ENCODE measurements at places on chromosomes 2 and 18. TPM values are rescaled to one million over a fixed set of nuclear protein-coding genes. Genes with fewer than 3 reads are reported as not detected.

DNA sequence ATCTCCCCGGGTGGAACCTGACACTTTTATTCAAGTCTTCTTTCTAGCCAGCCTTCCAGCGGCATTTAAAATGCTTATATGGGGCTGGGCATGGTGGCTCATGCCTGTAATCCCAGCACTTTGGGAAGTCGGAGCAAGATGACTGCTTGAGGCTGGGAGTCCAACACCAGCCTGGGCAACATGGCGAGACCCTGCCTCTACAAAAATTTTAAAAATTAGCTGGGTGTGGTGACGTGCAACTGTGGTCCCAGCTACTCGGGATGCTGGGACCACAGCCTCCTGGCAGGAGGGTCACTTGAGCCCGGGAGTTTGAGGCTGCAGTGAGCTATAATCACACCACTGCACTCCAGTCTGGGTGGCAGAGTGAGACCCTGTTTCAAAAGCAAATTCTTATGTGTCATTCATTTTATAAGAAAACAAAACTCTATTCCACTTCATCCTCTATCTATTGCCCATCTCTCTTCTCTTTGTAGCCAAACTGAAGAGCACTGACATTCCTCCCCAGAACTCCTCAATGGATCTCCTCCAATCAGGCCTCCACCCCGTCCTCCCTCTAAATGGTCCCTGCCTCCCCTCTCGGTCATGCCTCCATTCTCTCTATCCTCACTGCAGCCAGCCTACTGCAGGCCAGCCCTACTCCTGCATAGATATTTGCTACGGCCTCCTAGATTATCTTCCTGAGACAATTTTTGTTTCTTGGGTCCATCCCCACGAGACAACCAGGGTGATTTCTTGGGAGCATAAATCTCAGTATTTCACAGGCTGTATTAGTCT, 18.0 kb upstream of the RHOB start:
- peaks cover 25% of the 10 kb centered on the region for H3K4me1 ChIP-seq
- no peak overlapping the region for H3K27ac ChIP-seq
- no peaks in the 10 kb centered on the region for H3K36me3 ChIP-seq
- no peak overlapping the region for H3K4me3 ChIP-seq
- H3K27me3 ChIP-seq = no peaks in the 10 kb centered on the region

GRCh38 chr2:223019987-223020717, 31.8 kb upstream of the KCNE4 start:
- no peak overlapping the region for H3K4me3 ChIP-seq
- H3K27ac ChIP-seq = no peak overlapping the region
- no peaks in the 10 kb centered on the region for H3K4me1 ChIP-seq
- H3K27me3 ChIP-seq = no peaks in the 10 kb centered on the region
- no peaks in the 10 kb centered on the region for H3K36me3 ChIP-seq

- H3K27me3 ChIP-seq = no peaks in the 10 kb centered on the region
- H3K4me1 ChIP-seq = no peaks in the 10 kb centered on the region
Measured at GRCh38 chr18:58501066-58501896, 127.6 kb downstream of the ALPK2 start.

GRCh38 chr2:135563793-135564192, 32.5 kb downstream of the R3HDM1 start:
- peak; percentile 36 for DNase-seq
- no peak overlapping the region for H3K27ac ChIP-seq
- H3K36me3 ChIP-seq = no peaks in the 10 kb centered on the region
- H3K4me3 ChIP-seq = no peak overlapping the region

DNA sequence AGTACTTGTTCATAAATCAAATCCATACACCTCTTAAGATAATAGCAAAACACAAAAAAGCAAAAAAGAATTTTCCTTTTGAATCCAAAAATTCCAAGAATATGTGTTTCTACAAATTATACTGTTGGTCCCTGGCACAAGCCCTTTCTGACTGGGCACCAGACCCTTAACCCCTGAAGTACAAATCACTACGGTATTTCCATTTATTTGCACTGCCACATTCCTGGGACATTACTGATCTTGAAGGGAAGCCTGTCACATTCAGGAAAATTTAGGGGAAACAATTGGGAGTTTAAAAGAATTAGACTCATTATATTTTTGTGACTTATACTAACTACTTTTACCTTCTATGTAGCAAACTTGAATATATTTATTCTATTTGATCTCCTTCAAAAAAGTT, 98.8 kb downstream of the ZNF521 start:
- H3K36me3 ChIP-seq = no peaks in the 10 kb centered on the region
- peak overlapping the region; percentile 33 for H3K4me3 ChIP-seq
- no peaks in the 10 kb centered on the region for H3K27me3 ChIP-seq
- H3K27ac ChIP-seq = peak overlapping the region; percentile 30

DNA sequence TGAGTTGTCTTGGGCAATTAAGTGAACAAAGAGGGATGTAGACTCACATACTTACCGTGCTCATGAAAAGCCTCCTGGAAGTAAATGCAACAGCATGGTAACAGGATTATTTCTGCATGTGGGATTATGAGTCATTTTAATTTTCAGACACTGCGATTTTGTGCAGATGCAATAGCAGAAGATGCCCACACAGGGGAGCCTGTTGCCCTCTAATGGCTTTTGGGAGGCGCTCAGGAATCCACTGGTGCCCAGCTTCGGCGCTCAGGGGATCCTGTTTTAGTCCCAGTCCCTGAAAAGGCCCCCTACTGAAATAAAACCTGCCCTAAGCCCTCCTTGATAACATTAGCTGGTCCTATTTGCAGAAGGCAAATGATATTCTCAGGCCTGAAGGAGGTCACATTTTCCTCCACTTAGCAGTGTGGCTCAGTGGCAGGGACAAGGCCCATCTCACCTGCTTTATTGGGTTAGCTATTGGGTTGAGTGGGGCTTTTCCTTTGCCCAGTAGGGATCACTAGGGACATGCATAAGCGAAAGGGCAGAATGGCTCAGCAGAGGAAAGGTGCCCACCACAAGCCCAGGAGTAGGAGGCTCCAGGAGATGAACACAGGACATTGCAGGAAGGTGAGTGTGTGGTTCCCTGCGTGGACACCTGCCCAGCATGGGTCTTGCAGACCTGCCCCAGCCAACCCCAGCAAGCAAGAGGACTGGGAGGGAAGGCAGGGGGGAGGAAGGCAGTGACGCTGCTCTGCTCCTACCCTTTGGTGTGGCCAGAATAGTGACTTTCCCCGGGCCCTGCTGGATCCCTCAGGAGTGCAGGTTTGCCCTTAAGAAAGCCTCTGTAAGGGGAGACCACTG, 26.5 kb upstream of the KCNS3 start:
- peak; percentile 79 for DNase-seq
- no peaks in the 10 kb centered on the region for H3K4me1 ChIP-seq
- H3K36me3 ChIP-seq = no peaks in the 10 kb centered on the region
- H3K27me3 ChIP-seq = peaks cover 3% of the 10 kb centered on the region

DNA sequence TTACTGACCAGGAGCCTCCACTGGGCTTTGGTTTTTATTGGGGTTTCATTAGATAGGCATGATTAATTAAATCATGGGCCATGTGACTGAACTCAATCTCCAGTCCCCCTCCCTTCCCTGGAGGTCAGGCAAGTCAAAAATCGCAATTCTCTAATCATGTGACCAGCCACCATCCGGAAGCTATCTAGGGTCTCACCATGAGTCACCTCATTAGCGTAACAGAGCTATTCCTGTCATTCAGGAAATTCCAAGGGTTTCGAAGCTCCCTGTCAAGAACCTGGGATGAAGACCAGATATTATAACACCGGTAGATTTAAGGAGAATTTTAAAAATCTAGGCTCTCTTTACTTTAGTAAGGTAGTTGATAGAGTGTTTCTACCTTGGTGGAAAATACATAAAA, 180.3 kb upstream of the TCF4 start:
- H3K27ac ChIP-seq = no peak overlapping the region
- H3K4me1 ChIP-seq = peaks cover 16% of the 10 kb centered on the region
- no peaks in the 10 kb centered on the region for H3K36me3 ChIP-seq
- no peak for DNase-seq

GRCh38 chr2:68235090-68235489, 17.2 kb downstream of the PPP3R1 start:
- no peak for DNase-seq
- no peak overlapping the region for H3K27ac ChIP-seq
- no peaks in the 10 kb centered on the region for H3K36me3 ChIP-seq
- no peak overlapping the region for H3K4me3 ChIP-seq

DNA sequence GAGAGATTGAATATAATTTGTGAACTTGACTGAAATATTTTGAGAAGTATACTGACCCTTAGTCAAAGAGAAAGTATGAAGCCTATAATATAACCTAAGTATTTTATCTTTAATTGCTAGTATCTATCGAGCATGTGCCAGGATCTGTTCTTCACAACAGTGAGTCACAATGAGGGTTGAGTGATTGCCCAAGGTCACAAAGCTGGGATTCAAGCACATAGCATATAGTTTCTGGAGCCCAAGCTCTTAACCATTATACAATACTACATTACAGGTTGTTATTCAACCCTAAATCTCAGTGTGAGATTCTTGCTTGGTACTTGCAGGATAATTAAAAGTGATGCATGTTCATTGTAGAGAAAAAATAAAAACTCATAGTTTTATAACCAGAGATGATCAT, 97.2 kb downstream of the RAB3GAP1 start:
- H3K4me1 ChIP-seq = peaks cover 27% of the 10 kb centered on the region
- peaks cover 17% of the 10 kb centered on the region for H3K36me3 ChIP-seq
- DNase-seq = peak; percentile 20
- no peaks in the 10 kb centered on the region for H3K27me3 ChIP-seq

GRCh38 chr18:48843162-48843561, 107.6 kb downstream of the SMAD7 start:
- H3K36me3 ChIP-seq = no peaks in the 10 kb centered on the region
- no peaks in the 10 kb centered on the region for H3K27me3 ChIP-seq
- no peak for DNase-seq
- no peak overlapping the region for H3K27ac ChIP-seq
- peaks cover 18% of the 10 kb centered on the region for H3K4me1 ChIP-seq

DNA sequence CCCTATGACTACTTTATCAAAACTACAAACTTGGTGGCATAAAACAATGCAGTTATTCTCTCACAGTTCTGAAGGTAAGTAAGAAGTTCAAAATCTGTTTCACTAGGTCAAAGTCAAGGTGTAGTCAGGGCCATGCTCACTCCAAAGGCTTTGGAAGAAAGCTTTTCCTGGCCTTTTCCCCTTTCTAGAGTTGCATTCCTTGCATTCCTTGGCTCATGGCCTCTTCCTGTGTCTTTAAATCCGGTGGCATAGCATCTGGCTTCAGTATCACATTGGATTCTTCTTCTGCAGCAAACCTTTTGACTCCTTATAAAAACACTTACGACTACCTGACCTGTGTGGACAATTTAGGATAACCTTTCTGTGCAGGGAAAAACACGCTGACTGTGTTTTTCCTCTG, 543.5 kb upstream of the HNMT start:
- H3K27ac ChIP-seq = no peak overlapping the region
- DNase-seq = peak; percentile 38
- no peak overlapping the region for H3K4me3 ChIP-seq

GRCh38 chr2:64543008-64543697, 19.0 kb downstream of the AFTPH start:
- peak overlapping the region; percentile 84 for H3K27ac ChIP-seq
- peaks cover 64% of the 10 kb centered on the region for H3K4me1 ChIP-seq
- no peaks in the 10 kb centered on the region for H3K36me3 ChIP-seq
- H3K4me3 ChIP-seq = no peak overlapping the region
- DNase-seq = peak; percentile 87

GRCh38 chr2:233353101-233353768, 1.1 kb upstream of the DGKD start:
- H3K4me3 ChIP-seq = no peak overlapping the region
- H3K4me1 ChIP-seq = peaks cover 42% of the 10 kb centered on the region
- H3K27me3 ChIP-seq = no peaks in the 10 kb centered on the region
- 0 out of 2 replicates have a peak, but pooled peaks cover 3% of the 10 kb centered on the region for H3K36me3 ChIP-seq
- no peak overlapping the region for H3K27ac ChIP-seq

- H3K4me1 ChIP-seq = peaks cover 9% of the 10 kb centered on the region
- no peaks in the 10 kb centered on the region for H3K36me3 ChIP-seq
- no peak overlapping the region for H3K4me3 ChIP-seq
Measured at GRCh38 chr2:8522687-8523086, 159.2 kb upstream of the ID2 start.

DNA sequence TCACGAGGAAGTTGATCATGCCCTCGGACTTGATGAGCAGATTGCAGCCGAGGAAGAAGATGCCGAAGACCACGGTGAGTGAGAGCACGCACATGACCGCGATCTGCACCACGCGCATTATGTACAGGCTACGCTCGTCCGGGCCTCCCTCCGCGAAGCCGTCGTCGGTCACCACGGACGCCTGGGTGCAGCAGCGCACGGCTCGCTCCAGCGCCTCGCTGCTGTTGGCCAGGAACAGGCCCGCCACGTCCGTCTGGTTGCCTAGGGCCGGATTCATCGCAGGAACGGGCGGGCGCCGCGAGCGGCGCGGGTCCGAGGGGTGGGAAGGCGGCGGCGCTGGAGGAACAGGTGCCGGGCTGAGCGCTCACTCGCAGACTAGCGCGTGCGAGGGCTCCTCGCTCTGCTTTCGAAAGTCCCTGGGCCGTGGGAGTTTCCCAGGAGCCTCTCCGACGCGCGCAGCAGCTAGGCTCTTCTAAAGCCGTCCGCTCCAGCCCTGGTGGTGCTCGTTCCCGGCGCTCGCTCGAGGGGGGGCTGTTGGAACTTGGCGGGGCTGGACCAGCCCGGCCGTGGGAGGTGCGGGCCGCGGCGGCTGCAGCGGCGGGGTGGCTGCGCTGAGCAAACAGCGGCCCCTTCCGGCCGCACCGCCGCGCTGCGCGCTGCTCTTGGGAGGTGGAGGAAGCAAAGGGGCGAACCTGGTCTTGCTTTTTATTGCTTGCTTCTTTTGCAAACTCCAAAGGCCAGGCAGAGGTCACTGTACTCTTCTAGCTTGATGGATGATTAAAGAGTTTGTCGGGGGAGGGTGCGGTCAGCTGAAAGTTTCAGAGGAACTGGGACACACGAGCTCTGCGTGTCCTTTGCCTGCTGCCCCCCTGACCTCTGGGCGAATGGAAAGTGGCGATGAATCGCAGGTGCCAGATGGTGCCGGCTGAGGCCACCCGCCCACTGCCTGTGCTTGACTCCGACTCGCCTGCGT, at the start of gene RPRM:
Gene RPRM, minus strand, starts transcription at position 474 of the 973 bp plus-strand sequence. Its CDS starts 197 bp downstream, at position 277.
- H3K4me1 ChIP-seq = peaks cover 11% of the 10 kb centered on the region
- H3K27ac ChIP-seq = peak within 1 kb of the TSS; percentile 54
- no peaks in the 10 kb centered on the region for H3K36me3 ChIP-seq
- peaks cover 32% of the 10 kb centered on the region for H3K27me3 ChIP-seq
- H3K4me3 ChIP-seq = peak within 1 kb of the TSS; percentile 65
- peak; percentile 72 for DNase-seq

The TRPM8 gene
- total RNA-seq = not detected

The DLGAP1 gene
- total RNA-seq = not detected

The SRD5A2 gene
- 0.07 TPM for total RNA-seq

The ACTG2 gene
- total RNA-seq = 3.8 TPM

The TUBB8B gene
- total RNA-seq = not detected

The FKBP1B gene
- total RNA-seq = 2.7 TPM

Data from PC-3 (cell line).